ENCODE measurements at places on chromosomes 5 and 9.
A peak's percentile ranks its signal among the peaks of the same experiment; 100 is the strongest.

DNA sequence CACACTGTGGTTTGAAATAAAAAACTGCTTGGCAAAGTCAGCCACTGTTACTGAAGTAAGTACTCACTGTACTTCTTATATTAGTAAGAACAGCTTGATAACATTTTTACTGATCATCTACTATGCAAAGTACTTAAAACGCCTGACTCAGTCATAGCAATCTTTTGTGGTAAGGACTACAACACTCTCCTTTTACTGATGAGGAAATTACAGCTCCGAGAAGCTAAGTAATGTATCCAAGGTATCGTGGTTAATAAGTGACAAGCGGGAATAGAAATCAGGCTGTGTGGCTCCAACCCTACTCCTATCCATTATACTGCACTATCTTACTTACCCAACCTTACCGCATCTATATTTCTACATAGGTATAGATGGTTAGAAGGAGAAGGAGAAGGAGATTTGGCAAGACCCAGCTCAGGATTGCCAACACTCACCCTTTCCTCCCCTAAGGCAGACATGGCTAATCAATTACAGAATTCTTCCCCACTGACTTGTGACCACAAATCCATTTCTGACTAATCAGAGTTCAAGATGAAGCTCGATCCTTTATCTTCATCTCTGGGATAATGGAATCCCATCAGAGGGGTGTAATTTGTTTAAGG is 281.4 kb downstream of the SPOCK1 start:
- no peak for DNase-seq

DNA sequence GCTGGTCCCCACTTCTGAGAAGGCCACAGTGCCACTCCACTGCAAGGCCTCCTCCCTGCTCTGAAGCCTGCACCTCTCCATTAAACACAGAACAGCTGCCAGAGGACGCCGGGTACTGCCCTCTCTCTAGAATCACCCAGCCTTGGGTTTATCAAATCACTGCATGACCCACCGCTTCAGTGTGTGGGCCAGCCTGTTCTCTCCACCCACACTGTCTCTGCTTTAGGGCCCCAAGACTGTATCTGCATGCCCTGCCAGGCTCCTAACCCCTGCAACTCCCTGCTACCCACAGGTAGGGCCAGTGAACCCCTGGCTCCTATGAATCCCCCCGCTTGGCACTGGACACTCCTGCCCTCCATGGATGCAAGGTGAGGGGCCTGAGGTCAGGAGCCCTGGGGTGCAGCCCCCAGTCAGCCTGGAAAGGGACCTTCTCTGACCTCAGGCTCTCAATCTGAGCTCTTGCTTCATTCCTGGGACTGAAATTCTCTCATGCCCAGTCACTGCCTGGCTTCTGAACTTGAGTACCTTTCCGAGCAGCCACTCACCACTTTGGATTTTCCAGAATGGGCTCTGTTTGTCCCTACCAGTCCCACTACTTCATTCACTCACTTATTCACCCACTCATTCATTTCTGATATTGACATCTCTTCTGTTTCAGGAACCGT is 206.3 kb downstream of the GABBR2 start:
- no peak for DNase-seq

- DNase-seq, result no peak
These were observed 986.9 kb downstream of the CDH18 start for GRCh38 chr5:19001054-19001453.

DNA sequence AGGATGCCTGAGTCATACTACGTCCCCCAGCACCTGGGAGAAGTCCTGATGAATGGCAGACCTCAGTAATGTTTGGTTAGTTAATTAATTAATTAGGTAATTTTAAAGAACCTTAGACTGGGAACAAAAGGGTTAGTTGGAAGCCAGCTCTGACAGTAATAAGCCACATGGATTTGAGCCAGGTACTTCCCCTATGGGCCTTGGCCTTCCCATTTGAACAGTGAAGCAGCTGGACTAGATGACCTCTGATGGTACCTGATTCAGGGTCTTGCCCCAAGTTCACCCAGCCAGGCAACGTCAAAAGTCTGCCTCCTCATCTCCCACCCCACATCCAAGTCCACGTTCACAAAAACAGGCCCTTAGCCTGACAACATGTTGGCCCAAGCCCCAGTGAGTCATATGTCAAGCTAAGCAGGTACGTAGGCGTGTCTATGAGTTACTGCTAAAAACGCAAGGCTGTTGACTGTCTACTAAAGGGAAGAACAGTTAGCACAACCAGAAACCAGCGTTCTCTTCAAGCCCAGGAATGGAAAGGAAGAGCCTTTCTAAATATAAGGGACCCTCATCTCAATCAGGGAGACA is 303.2 kb downstream of the ACTL7B start:
- DNase-seq, result no peak

- DNase-seq, result no peak
These were observed 3.6 kb upstream of the PSMD5 start for GRCh38 chr9:120846251-120846889.

DNA sequence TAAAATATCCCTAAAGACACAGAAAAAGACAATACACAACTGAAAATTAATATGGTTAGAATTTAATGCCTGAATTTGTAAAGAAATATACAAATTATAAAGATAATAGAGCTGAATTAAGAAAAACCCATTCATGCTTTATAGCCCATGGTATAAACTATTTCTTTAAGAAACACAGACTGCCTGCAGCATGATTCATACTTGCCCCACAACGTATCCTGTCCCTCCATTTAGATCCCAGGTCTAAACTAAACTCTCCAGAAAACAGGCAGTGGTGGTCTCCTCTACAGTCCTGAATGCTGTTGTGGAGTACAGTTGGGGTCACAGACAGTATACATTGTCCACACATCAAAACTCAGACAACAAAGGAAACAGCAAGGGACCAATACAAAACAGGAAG is 24.8 kb downstream of the IL6ST start:
- DNase-seq, result no peak

DNA sequence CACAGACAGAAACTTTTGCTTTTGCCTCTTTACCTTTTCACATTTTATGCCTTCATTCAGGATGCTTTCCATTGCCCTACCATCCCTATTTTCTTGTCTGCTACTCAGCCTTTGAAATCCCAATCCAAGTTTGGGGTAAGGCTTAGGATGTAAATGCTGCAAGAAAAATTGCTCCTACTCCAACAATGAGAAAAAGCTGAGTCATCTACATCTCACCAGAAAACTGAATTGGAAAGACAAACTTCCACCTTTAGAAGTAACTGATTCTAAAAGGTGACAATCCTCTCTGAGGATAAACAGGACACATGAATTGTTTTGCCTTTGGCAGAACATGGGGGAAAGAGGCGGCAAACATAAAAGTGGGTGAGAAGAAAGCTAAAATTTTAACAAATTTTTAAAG is 295.6 kb downstream of the NR2F1-AS1 start:
- DNase-seq, result no peak

DNA sequence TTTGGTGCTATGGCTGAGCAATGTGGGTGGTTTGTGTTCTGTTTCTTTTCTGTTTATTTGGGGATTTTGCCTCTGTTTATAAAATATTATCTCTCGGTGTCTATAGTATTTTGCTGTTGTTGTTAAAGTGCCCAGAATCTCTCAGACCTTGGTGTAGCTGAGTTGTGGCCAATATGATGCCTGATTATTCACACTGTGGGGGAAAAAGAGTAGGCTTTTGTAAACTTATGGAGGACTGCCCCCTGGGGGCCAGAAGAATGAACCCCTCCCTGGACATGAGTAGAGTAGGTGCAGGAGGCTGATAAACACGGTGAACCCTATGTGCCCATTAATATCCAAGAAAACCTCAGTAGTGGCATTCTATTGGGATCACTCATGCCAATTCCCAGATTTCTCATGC is 49.0 kb upstream of the DPYSL3 start:
- peak; percentile 16 for DNase-seq

DNA sequence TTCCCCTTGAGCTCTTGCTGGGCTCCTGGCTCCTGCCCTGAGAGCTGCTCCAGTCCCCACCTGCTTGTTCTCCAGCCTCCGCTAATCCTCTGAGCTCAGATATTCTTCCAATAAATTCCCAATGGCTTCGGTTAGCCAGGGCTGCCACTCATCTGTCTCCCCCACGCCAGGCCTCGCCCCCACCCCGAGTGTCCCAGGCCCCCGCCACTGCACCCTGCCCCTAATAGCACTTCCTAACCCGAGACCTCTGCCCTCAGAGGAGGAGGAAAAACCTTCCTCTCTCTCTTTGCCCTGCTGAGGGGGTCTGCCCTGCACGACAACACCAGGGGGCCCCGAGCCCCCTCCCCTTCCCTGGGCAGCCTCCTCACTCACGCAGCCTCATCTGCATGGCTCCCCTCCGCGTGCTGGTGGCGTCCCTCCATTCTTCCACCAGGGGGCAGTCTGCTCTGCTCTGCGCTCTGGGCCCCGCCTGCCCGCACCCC is 5.4 kb upstream of the LCN15 start:
- DNase-seq, result no peak

- DNase-seq, result no peak
These were observed 1.6 kb downstream of the NPR3 start for GRCh38 chr5:32712481-32713360.

Measured in NCI-H2081 treated with DMSO at 0.1 percent for 48 hours (cell line).